ENCODE measurements at places on chromosomes 2 and 18.

DNA sequence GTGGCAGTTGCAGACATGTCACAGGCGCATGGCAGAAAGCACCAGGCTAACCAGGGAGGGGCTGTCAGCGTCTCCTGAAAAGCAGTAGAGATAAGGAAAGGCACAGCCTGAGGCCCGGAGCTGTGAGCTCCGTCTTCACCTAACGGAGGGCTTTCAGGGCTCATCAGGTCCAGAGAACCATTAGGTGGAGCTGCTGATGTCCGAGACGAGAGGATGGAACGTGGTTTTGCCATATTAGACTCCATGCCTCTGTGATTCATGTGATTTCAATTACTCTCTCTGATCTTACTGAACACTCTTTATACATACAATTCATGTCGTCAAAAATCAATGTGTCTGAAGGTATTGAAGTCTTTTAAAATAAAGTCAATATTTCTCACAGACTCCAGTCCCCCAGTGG, 120.3 kb upstream of the RAB6C start:
- no peak for DNase-seq

GRCh38 chr2:72964146-72964525, 46.8 kb downstream of the EMX1 start:
- no peak for DNase-seq

GRCh38 chr2:109182426-109182825, 53.4 kb downstream of the SH3RF3 start:
- DNase-seq = no peak

- no peak for DNase-seq
Observed at GRCh38 chr18:35252466-35252865, 11.6 kb downstream of the ZNF397 start.

DNA sequence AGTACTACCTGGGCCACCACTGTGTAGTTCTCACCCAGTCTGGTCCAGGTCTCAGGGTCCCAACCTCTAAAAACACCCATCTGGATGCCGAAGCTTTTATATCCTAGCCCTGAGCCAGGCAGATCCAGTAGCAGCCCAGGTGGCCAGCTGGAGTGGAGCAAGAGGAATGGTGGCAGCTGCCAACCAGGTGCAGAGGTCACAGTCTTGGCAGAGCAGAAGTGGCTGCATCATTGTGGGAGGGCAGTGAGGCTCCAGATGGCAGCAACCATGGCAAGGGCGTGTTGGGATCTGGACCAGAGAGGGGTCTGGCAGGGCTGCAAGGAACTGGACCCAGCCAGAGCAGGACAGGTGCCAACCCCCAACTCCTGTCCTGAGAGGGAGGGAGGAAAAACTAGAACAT, 72.2 kb upstream of the AGAP1 start:
- no peak for DNase-seq

- no peak for DNase-seq
Observed at GRCh38 chr2:9311488-9311887, 104.9 kb downstream of the ASAP2 start.

DNA sequence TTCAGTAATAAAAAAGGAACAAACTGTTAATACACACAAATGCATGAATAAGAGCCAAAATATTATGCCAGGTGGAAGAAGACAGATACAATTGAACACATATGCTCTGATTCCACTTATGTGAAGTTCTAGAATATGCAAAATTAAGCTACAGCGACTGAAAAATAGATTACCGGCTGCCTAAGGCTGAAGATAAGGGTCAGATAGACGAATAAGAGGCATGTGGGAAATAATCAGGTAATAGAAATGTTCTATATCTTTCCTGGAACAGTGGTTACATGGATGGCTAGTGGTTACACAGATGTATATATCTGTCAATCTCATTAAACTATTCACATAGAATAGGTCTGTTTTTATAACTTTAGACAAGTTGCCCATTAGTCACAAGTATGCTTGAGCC, 51.9 kb upstream of the REG3G start:
- DNase-seq = no peak

- DNase-seq = no peak
Observed at GRCh38 chr2:184338771-184339170, 259.6 kb upstream of the ZNF804A start.

GRCh38 chr18:26526128-26526965, 22.0 kb downstream of the KCTD1 start:
- no peak for DNase-seq

DNA sequence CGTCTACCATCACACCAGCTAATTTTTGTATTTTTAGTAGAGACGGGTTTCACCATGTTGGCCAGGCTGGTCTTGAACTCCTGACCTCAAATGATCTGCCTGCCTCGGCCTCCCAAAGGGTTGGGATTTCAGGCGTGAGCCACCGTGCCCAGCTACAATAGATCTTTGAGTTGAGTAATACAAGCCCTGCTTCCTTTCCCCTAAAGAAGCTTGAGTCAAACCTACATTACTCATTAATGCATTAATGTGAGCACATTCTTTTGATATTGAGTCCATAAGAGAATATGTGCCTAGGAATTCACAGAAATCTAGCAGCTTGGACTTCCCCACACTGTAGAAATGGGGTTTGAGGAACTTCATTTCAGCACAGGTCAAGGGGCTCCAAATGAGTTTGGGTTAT, 39.6 kb downstream of the PSMG2 start:
- DNase-seq = no peak

DNA sequence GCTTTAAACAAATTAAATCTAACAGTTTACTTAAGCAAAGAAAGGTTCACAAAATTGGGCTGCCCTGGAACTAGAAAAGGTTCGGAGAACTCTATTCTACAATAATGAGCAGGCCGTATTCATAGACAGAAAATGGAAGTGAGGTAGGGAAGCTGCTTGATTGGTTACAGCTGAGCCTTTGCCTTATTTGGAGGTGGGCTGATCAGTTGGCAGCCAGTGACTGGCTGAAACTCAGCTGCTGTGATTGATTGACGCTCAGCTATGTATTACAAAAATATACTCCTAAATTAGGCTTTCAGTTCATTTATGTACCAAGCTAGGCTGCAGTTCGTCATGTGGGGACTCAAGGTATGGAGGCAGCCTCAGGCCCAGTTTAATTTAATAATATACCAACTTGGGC, 42.3 kb upstream of the TTR start:
- no peak for DNase-seq

DNA sequence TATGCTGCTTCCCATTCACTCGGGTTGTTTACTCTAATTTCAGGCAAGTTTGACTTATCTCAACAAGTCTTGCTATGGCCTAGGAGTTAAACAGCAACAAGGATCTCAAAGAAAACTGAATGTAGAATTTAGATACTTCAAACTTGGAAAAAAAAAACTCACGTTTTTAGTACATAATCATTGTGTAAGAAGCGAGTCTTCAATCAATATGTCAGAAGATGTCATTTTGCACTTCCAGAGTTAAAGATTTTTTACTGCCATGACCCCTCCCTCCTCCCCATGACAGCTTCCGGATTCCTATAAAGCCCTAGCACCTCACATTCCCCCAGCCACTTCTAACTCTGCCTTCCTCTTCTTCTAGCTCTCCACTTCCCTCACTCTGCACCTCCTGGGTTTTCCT, 133.4 kb downstream of the SS18 start:
- no peak for DNase-seq

DNA sequence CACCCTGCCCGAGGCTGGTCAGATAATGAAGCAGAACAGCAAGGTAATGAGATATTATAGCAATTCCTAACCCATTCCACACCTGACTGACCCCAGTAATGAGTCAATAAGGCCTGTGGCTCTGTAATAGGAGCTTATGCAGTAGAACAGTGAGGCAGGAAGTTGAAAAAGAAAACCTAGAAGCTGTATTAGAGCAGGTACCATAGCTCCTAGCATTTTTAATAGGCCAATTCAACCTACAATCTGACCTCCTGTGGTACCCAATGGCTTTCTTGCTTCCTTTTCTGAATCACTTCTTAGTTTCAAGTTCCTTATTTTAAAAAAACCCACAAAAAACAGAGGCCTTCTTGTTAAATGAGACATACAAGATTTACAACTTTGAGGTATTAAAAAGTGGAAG, 43.6 kb upstream of the MAP2 start:
- DNase-seq = no peak

DNA sequence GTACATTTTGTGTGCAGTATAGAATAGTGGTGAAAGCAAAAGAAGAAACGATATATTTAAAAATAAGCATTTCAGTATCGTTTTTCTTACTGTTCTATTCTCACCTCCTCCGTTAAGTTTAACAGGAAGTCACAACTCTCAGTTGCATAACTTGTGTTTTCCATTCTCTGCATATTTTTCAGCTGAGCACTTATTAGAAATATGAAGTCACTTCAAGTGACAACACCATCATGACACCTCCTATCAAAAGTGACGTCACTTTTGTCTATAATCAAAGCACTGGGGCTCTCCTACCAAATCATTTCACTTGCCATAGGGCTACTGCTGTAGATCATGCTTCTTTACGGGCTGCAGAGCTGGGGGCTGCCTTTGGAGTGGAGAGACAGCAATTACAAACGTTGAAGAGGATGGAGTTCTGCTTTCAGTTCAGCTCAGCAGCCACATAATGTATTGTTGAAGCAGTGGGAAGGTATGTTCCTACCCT, 36.3 kb downstream of the STAT4 start:
- DNase-seq = no peak

- DNase-seq = no peak
Observed at GRCh38 chr2:218406949-218407618, 7.4 kb downstream of the CTDSP1 start.

- no peak for DNase-seq
Observed at GRCh38 chr2:95530734-95531133, 46.2 kb upstream of the TRIM43B start.

- no peak for DNase-seq
Observed at GRCh38 chr2:207571370-207571769, 41.6 kb downstream of the CREB1 start.

- no peak for DNase-seq
Observed at GRCh38 chr18:23578891-23579653, 7.2 kb downstream of the NPC1 start.

- no peak for DNase-seq
Observed at GRCh38 chr18:78073275-78073674, 823.6 kb downstream of the GALR1 start.

GRCh38 chr2:168652997-168653921, 149.2 kb upstream of the NOSTRIN start:
- DNase-seq = no peak

GRCh38 chr18:44175891-44176290, 504.8 kb upstream of the SETBP1 start:
- no peak for DNase-seq

- no peak for DNase-seq
Observed at GRCh38 chr2:167492486-167492885, 604.2 kb downstream of the XIRP2 start.

GRCh38 chr18:2971741-2972552, 41.0 kb downstream of the LPIN2 start:
- DNase-seq = no peak
